Activated T-helper 1 cell treated with anti-CD3 and anti-CD28 coated beads, Interleukin-2, amount 50 U/mL, for 16 hours (primary cell): ENCODE measurements at places on chromosomes 7 and 10.

DNA sequence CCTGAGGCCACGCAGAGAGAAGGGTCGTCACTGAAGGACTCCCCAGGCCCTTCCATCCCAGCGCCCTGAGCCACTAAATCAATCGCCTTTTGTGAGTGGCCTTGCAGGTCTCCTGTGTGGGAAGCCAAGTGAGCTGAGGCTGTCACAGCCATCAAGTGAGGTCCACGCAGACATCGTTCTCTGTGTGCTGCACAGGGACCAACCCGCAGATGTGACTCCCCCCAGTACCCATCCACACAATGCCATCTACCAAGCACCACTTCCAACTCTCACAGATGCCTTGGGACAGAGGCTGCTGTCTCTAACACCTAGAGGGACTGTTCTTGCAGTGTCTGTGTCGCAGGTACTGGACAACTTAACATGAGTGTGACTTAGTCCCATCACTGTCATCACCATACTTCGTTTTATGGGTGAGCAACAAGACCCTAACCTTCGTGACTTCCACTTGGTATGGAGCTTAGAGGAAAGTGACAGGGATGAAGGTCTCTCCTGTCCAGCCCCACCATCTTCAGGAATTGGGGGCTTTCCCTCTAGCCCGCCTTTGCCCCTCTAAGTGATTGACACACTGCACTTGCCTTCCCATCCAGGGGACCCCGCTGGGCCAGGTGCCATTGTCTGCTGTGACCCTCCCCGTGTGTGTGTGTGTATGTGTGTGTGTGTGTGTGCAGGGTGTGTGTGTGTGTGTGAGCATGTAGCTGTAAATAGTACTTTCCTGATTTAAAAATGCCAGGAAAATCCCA, 51.4 kb upstream of the TMEM72 start:
- DNase-seq: no peak

GRCh38 chr10:93921338-93921737, 27.6 kb downstream of the SLC35G1 start:
- no peak for DNase-seq

DNA sequence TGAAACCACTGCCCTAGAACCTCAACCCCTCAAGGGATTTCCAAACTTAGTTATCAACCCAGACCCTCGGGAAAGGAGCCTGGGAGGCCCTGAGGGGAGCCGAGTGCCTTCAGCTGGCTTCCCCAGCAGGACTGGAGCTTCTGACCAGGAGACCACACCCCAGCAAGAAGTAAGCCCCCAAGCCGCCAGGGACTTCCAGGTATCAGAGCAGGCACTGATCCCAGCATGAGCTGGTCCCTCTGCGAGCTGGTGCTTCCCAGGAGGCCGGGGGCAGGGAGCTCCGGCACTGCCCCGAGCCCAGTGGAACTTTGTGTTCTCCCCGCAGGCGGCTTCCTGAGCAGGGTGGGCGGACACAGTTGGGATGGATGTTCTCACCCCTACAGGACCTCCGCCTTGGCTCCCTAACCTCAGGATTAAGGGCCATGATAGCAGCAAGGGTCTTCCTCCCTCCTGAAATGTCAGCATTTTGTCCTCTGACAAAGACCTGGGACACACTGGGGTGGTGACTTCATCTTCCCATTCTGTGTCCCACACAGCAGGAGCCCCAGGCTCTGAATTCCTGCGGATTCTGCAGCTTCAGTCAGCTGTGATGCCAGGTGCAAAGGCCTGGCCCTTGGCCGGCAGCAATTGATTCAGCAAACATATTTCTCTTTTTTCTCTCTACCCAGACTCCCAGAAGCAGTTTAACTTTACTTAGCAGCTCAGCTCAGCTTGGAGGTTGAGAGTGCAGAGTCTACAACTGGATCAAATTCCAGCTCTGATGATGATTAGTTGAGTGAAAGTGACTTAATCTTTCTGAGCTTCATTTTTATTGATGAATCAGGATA, 11.6 kb downstream of the ATP6V0E2 start:
- no peak for DNase-seq

DNA sequence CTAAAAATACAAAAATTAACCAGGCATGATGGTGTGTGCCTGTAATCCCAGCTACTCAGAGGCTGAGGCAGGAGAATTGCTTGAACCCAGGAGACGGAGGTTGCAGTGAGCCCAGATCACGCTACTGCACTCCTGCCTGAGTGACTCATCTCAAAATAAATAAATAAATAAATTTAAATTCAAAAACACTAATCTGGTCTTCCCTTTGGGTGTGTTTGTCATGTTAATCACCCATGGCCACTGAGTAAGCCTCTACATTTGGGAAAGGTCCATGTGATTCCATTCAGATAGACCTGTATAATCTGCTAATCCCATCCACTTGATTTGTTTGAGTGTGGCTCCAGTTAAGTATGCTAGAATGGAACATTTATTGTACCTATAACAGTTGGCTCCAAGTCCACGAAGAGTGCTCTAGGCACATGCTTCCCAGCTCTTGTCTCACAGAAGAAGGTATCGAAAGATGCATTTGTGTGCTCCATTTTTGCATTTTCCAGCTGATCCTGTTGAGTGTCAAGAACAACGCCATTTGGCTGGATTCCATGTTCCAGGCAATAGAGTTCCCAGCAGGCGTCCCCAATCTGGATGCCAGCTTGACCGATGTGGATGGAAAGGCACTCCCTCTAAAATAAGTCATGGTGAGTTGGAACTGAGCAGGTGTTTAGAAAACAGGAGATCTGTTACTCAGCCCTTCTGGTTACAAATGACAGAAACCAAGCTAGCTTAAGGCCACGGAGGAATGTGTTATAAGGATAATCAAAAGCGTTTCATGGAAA, 4.0 kb downstream of the TUBAL3 start:
- DNase-seq: no peak

DNA sequence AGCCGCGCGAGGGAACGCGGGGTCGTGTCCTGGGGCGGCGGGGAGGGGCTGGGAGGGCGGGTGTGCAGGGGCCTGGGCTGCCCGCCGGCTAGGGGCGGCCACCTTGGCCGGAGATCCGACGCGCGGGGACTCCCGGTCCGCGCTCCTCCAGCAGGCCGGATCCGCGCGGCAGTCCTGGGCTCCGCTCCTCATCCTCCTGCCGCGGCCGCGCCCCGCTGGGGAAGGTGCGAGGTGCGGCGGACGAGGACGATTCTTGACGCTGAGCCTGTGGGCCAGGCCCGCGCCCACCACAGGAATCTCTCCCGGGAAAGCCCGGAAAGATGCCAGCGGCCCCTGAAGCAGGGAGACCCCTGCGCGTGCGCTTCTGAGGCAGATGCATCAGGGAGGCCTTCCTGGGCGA, 6.6 kb upstream of the OGDHL start:
- no peak for DNase-seq
